ENCODE measurements at places on chromosomes 2 and 18. TPM values are rescaled to one million over a fixed set of nuclear protein-coding genes. Genes with fewer than 3 reads are reported as not detected.

The FSHR gene
- total RNA-seq, result not detected

The CTDSP1 gene
- 161 TPM for total RNA-seq

DNA sequence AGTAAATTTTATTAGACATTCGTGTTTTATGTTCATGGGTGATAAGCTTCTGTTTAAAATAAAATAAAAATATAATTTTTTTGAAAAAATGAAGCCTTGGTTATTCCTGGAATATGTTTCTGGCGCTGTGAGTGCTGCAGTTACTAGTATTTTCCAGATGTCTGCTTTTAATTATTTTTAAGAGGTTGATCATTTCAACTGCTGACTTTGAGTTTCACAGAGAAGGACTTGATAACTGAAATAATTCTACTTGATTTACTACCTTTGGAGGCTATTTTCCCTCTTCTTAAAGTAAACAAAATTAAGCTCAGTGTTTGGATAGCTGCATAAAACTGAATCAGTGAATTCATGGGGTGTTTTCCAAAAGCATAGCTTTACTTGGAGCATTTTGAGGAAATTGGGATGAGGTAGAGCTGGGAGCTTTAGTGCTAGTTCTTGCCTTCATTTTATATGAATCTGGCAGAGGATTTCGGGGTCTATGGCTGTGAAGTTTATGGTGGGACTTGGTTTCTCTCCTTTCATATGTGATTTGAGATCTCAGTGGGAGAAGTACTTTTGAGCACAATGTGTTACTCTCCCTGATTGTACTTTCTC is 666.5 kb downstream of the DCDC2C start:
- H3K4me1 ChIP-seq, result no peaks in the 10 kb centered on the region
- no peaks in the 10 kb centered on the region for H3K36me3 ChIP-seq
- no peak overlapping the region for H3K4me3 ChIP-seq
- H3K27me3 ChIP-seq, result no peaks in the 10 kb centered on the region
- no peak for DNase-seq

- H3K4me3 ChIP-seq, result no peak overlapping the region
- no peaks in the 10 kb centered on the region for H3K36me3 ChIP-seq
- DNase-seq, result no peak
- H3K27me3 ChIP-seq, result no peaks in the 10 kb centered on the region
These were observed 422.0 kb upstream of the ID2 start for GRCh38 chr2:8259841-8260178.

DNA sequence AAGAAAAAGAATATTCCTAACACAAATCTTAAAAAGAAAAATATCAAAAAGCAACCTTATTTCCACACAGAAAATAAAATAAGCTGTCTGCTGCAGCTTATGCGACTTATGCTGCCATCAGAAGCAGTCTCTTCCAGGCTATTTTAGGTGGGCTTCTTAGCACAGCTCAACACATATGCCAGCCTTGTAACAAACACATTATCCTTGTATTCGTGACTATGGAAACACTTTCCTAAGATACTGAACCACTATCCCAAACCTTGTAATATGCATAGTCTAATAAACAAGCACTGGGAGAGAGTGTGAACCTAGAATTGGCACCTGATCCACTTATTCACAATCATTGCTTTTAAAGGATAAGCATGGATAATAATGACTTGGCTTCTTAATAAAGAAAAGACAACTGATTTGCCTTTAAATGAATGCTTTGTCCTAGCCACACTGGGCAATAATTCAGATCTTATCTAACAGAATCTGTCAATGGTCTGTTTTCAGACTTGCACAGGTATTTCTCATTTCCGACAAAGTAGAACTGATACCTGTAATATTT is 40.0 kb upstream of the RNU4ATAC start:
- H3K27ac ChIP-seq, result no peak overlapping the region
- DNase-seq, result no peak
- no peaks in the 10 kb centered on the region for H3K36me3 ChIP-seq
- H3K27me3 ChIP-seq, result no peaks in the 10 kb centered on the region

GRCh38 chr2:112705575-112705974 is 15.2 kb upstream of the NT5DC4 start:
- H3K4me3 ChIP-seq, result no peak overlapping the region
- H3K36me3 ChIP-seq, result no peaks in the 10 kb centered on the region
- DNase-seq, result no peak
- no peaks in the 10 kb centered on the region for H3K27me3 ChIP-seq
- no peak overlapping the region for H3K27ac ChIP-seq
- no peaks in the 10 kb centered on the region for H3K4me1 ChIP-seq

DNA sequence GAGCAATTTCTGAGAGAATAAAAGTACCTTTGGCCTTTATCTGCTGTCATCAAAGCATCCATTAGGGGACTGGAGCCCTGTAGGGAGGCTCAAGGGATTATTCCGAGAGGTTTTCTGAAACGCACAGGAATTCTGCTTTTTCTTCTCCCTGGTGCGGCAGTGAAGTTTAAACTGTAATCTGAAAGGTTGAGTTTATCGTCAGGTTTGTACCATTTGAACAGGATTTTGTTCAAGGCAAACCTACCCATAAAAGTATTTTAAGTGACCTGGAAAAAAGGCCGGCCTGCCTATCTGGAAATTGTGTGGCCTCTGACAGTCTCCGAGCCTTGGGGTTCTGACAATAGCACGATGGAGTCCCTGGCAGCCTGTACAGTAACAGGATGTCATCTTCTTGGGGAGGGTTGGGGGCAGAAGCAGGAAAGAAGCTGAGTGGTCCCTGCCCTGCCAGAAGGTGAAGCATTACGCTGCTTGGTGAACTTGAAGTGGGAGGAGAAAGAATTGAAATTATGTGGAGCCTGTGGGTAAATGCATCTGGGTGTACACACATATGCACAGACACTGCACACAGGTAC is 272.0 kb downstream of the CYRIA start:
- no peak overlapping the region for H3K4me3 ChIP-seq
- no peaks in the 10 kb centered on the region for H3K36me3 ChIP-seq
- no peak overlapping the region for H3K27ac ChIP-seq
- no peak for DNase-seq

- peak overlapping the region; percentile 18 for H3K27ac ChIP-seq
- H3K4me1 ChIP-seq, result no peaks in the 10 kb centered on the region
- no peak for DNase-seq
- H3K4me3 ChIP-seq, result no peak overlapping the region
These were observed 26.4 kb downstream of the SPEG start for GRCh38 chr2:219461047-219461514.

DNA sequence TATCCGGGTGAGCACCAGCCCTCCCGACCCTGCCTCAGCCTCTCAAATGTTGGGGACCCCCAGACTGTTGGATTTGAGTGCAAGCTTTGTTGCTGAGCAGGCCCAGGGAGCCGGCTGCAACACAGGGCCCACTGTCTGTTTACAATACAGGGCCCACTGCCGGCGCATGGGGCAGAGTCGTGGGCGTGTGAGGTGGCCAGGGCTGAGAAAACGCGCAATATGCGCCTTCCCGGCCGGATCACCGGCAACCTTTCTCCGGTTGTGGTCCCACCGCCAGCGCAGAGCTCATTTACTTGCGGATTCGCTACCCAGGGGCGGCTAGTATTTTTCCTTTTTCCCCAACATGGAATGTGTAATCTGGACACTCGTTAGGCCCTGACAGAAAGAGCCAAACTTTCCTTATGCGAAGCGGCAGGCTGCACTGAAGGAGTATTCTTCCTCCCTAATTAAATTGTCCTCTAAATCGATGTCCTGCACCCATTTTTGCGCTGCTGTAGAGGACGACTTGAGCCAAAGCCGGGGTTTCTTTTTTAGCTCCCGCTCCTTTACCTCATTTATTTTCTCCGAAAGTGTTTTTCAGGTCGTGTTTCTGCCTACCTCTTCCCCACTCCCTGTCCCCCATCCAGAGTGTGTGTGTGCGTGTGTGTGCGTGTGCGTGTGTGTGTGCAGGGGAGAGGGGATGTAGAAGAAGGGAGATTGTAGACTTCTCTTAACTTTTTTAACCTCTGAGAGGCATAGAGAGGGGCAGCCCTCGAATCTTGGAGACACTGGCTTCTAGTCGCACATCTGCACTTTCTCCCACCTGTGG is 2.7 kb downstream of the OTX1 start:
- peaks cover 17% of the 10 kb centered on the region for H3K4me1 ChIP-seq
- H3K36me3 ChIP-seq, result no peaks in the 10 kb centered on the region
- H3K27ac ChIP-seq, result no peak overlapping the region
- no peak for DNase-seq

Data from adrenal gland (tissue), 19 donors.